ENCODE measurements at places on chromosomes 2 and 18.

- no peak for DNase-seq
Observed at GRCh38 chr2:85680707-85681371, 12.8 kb upstream of the SFTPB start.

DNA sequence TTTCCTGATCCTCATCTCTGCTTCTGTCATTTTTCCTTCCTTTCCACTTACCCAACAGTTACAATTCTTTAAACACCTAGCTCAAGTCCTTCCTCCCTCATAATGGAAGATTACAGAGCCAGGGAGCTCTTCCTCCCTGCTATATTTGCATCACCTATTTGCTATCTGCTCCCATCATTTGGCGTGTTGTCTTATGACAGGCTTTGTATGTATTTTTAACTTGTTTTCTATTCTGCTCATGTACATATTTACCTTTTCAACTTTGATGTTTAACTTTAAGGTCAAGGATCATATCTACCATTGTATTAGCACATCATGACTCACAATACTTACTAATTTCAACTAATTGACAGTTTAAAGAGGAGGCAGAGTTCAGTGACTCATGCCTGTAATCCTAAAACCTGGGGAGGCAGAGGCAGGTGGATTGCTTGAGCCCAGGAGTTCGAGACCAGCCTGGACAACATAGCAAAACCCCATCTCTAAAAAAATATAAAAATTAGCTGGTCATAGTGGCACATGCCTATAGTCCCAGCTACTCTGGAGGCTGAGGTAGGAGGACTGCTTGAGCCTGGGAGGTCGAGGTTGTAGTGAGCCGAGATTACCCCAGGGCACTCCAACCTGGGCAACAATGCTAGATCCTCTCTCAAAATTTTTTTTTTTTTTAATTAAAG, 308.0 kb upstream of the STON1 start:
- DNase-seq = peak; percentile 93

DNA sequence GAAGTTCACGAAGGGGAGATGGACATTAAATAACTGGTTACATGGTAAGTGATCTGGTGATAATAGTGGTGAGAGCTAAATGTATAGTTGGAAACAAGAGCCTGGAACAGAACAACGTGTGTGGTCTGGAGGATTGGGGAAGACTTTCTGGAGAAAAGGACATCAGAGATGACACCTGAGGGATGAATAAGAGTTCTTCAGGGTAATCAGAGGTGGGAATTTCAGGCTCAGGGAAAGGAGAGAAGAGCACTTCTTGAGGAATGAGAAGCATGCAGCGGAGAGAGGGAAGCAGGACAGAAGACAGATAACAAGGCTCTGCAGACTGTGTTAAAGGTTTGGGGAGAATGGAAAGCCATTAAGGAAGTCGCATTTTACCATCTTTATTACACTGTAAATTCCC, 450.7 kb downstream of the TNS1 start:
- DNase-seq = no peak

DNA sequence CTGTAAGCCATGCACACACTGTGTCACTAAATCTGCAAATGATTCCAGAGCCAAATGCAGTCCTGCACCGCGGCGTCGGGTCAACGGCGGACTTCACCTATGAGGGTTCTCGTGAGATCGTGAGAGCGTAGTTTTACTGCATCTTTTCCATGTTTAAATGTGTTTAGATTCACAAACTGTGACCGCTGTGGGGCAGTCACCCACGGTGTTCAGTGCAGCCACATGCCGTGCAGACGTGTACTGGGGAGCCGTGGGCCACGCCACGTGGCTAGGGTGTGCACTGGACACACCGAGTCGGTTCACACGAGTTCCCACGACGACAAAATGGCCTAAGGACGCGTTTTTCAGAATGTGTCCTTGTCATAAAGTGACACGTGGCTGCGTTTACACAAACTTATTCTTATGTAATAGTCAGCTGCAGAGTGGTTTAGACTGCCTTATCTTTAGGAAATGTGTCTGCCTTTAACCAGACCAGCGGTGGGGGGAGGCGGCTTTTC, 34.1 kb downstream of the NFATC1 start:
- no peak for DNase-seq
